ENCODE measurements at places on chromosomes 7 and 10.

- DNase-seq, result no peak
Observed at GRCh38 chr10:79060641-79061255, 8.0 kb upstream of the ZMIZ1 start.

GRCh38 chr7:71326595-71326994, 194.7 kb downstream of the GALNT17 start:
- DNase-seq, result no peak

GRCh38 chr10:79066411-79067240, 2.1 kb upstream of the ZMIZ1 start:
- DNase-seq, result no peak

- no peak for DNase-seq
Observed at GRCh38 chr7:11298220-11298619, 324.5 kb downstream of the PHF14 start.

DNA sequence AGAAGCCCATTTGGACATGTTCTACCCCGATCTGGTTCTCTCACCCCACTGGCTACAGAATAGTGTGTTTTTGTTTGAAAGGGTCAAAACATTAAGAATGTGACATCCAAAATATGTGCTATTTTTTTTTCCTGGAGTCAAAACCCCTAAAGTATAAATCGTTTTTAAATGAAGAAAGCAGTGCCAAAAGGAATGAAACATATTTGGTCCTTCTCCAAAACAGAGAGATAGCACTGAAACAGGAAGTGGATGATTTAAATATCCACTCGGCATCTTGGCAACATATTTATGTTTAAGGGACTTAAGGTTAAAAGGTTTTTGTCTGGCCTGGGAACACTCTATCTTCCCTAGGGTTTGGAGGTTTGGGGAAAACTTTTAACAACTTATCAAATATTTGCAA, 32.3 kb downstream of the CALD1 start:
- DNase-seq, result no peak

DNA sequence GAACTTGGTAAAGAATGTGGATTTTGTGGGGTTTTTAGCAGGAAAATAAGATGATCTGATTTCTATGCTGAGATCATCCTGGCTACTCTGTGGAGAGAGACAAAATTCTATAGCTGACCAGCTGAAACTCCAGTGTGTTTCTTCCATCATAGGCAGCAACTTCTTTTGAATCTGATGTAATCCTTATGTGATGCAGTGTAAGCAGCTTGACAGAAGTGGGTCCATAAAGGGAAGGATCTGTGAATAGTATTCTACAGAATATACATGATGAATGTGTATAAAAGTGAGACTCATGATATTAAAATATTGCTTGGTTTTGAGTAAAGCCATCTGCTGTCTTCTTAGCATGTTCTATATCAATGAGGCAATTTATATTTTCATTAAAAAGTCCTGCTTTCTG, 4.4 kb downstream of the MYO3A start:
- no peak for DNase-seq

DNA sequence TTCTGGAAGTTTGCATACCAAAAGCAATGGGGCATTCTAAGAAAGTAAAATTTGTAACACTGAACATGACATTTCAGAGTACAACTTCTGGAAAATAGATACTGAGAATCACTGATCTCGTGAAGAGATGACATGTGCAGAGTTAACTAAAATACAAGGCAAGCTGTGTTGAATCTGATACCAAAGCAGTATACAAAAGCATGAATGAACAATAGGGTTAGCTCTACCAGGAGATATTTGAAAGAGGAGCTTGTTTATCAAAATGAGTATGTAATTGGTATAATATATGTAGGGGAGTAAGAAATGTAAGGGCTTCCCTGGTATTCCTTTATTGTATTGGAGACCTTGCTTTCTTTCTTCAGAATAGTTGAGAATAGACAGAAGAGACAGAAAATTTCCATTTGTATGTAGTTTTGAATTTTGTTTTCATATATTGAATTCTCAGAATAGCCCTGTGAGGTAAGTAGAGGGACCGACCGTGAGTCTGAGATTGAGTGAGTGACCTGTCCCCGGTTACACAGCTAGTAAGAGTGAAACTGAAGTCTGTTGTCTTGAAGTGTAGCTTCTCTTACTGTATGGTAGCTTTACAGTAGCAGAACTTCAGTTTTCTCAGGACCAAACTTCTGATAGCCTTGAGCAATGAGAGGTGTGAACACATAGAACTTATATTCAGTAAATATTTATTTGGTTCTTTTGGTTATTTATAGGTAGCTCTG, 5.0 kb downstream of the HBP1 start:
- no peak for DNase-seq

GRCh38 chr7:29343399-29343798, 148.8 kb downstream of the CHN2 start:
- DNase-seq, result no peak

DNA sequence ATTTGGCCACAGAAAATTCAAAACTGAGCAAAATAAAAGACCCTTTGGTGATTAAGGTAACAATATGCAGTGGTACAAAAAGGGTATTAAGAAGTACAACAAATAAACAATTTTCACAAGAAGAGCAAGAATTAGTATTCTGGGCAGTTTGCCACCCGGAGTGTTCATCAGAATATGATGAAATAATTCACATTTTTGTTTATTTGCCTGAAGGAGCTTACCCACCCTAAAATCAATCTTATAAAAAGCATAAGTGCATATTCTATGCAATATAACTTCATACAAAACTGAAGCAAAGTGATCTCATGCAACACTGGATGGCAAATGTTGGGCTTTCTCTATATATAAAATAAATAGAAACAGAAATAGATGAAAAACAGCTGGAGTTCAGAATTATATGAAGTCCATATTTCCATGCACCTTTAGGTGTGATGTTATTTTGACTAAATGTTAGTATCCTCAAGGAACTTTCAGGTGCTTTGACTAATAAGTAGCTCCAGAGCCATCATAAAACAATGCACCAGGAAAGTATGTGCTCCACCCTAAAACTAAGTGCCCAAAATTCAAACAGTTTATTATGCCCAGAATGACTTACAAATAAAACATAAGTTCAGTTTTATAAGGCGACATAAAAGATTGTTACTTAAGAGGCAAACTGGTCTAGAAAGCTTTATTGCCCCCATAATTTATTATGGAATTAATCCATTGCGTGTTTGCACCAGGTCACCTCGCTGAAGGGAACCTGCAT, 474.3 kb downstream of the SEMA3D start:
- no peak for DNase-seq

DNA sequence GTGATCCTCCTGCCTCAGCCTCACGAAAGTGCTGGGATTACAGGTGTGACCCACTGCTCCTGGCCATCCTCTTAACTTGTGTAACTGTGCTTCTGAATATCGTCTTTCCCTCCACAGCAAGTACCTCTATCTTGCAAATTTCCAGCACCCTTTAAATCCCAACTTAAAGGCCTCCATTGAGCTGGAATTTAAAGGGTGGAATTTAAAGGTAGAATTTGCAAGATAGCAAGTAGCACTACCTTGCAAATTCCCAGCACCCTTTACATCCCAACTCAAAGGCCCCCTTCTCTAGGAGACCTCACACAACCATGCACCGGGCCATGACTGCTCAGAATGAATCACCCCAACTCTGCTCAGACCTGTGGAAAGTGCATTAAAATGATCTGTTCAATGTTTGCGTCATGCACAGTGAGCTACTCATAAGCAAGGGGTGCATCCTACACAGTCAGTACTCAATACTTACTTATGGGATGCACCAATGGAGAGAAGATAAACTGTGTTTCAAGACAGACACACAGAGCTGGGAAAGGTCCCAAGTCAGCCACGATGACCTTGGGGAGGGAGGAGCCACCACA, 17.8 kb upstream of the SDK1 start:
- no peak for DNase-seq

DNA sequence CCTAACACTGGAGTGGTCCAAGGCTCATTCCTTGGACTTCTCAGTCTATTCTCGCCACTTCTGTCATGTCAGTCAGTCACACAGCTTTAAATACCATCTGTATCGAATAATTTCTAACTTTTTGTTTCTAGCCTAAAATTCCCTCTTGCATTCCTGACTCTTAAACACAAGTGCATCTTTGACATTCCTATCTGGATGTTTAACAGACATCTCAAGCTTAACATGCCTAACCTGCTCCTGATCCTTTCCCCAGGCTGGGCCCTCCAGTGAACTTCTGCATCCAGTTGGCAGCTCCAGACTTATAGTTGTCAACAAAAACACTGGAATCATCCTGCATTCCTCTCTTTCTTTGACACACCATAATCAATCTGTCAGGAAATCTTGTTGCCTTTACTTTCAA, 4.5 kb upstream of the ABCB4 start:
- DNase-seq, result no peak

DNA sequence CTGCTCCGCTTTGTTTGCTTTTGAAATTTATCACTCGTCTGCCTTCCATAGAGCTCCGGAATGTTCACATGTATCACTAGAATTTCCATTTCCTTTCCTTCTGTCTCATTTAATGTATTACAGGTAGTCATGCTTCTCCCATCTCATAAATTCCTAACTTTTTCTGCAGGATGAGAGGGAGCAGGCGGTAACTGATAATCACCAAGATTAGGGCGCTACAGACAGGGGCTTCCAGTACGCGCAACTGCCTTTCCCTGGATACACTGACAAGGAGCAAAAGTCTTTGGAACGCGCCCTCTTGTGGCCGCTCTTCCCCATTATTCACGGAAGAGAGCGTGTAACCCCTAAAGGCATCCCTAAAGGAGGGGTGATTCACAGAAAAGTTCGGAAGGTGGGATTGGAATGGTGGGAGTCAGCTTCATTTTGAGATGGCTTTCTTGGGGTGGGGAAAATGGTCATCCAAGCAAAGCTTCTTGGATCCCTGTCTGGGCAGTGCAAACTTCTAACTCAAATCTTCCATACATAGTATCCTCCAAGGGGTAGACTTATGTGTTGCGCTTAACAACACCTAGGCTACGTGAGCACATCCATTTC, 6.5 kb downstream of the INHBA start:
- no peak for DNase-seq
